ENCODE measurements at places on chromosomes 7 and 10.

GRCh38 chr10:93996551-93996950 is 2.8 kb downstream of the PLCE1 start:
- DNase-seq, result no peak

DNA sequence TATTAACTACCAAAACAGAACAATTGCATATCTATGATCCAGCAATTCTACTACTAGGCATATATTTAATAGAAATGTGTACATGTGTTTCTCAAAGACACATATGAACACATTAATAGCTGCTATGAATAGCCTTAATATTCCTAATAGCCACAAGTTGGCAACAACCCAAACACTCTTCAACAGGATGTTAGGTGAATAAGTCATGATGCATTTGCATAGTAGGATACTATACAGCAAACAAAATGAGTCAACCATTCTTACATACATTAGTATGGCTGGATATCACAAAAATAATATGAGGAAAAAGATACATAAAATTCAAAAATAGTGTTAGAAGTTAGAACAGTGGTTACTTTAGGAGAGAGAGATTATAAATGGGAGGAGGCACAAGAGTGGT is 26.8 kb upstream of the ZNF746 start:
- no peak for DNase-seq

- peak; percentile 18 for DNase-seq
These were observed 45.2 kb upstream of the SPOCK2 start for GRCh38 chr10:72133517-72133916.

- no peak for DNase-seq
These were observed 25.8 kb downstream of the AKR1C8 start for GRCh38 chr10:5159126-5159525.

- DNase-seq, result no peak
These were observed 240.4 kb downstream of the CAMK1D start for GRCh38 chr10:12589791-12590190.

GRCh38 chr10:62457598-62457997 is 83.4 kb downstream of the ZNF365 start:
- no peak for DNase-seq

- DNase-seq, result no peak
These were observed 86.9 kb upstream of the ZNF746 start for GRCh38 chr7:149584530-149584929.

DNA sequence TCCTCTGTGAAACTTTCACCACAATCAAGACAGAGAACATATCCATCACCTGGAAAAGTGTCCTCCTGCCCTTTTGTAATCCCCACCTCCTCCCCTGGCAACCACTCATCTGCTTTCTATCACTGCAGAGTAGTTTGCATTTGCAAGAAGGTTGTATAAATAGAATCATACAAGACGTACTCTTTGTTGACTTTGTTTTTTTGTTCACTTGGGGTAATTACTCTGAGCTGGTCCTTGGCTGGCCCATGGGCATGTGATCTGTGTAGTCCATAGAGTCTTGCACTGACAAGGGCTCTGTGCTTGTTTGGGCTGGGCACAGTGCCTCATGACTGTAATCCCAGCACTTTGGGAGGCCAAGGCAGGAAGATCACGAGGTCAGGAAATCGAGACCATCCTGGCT is 7.8 kb upstream of the HACD1 start:
- no peak for DNase-seq

DNA sequence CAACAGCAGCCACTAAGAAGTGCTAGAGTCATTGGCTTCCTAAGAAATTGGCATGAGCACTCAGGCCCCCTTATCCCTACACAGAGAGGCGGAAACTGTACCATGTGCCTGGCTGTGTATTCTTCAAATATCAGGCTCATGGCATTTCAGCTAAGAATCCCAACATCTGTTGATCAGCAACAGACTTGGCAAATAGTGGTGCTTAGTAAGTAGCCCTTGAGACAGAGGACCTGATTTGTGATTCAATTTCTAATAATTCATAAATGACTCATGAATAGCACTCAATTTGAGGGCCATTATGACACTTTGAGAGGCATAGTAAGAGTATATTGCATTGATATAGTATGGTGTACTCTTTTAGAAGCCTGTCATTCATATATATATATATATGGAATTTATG is 309.1 kb downstream of the LRMDA start:
- DNase-seq, result no peak

DNA sequence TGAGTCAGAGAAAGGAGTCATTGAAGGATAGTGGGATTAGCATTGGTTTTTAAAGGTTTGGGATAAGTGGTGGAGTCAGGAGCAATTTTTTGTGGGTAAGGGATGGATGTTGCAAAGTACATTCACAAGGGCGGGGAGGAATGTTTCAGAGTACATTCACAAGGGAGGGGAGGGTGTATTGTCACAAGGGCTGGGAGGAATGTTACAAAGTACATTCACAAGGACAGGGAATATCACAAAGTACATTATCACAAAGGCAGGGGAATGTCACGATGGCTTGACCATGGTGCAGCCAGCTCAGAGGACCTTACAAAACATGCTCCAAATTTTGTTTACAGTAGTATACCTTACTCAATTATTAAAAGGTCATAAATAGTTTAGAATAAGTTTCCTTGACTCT is 30.3 kb downstream of the C1GALT1 start:
- DNase-seq, result peak; percentile 80

DNA sequence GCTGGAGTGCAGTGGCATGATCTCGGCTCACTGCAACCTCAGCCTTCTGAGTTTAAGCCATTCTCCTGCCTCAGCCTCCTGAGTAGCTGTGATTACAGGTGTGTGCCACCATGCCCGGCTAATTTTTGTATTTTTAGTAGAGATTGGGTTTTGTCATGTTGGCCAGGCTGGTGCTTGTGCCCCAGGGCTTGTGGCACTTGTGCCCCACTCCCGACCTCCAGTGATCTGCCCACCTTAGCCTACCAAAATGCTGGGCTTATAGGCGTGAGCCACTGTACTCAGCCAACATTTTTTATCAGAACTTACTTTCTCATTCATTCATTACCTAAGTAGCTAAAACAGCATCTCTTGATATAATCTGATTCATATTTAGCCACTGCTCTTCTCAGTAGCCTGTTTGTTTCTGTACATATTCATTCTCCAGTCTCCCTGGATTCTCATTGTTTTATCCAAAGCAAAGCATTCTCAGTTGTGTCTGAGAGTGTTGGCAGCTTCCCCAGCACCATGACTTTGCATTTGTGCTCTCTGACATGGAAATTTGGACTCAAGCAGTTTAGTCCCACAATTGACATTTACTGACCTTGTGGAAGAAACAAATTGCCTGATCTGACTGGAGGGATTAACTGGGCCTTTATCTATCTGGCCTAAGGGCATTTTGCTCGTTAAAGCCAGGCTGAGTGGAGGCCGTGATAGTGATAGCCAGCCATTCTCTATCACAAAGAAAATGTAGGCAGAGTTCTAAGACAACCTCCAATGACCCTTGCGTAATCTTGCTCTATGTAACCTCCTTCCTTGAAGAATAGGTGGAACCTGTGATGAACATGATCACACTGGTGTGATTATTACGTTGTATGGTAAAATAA is 44.9 kb downstream of the AKR1B15 start:
- DNase-seq, result peak; percentile 67

- peak; percentile 59 for DNase-seq
These were observed at the start of gene MYOF for GRCh38 chr10:93482145-93482834. Gene MYOF, minus strand, starts transcription at chr10:93482334. Its CDS starts 140 bp downstream, at chr10:93482194.
